ENCODE measurements at places on chromosomes 16 and 17.

DNA sequence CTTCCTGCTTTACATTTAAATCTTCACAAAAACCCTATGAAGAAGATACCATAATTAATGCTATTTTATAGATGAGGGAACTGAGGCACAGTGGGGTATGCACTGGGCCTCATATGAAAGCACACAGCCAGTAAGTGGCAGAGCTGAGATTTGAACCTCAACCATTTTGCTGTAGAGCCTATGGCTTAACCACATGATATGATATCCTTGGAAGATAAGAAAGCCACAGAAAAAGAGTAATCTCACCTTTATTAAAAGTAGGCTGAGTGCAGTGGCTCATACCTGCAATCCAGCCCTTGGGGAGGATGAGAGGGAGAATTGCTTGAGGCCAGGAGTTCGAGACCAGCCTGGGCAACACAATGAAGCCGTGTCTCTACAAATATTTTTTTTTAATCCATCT, 15.0 kb upstream of the TOB1 start:
- DNase-seq, result no peak

DNA sequence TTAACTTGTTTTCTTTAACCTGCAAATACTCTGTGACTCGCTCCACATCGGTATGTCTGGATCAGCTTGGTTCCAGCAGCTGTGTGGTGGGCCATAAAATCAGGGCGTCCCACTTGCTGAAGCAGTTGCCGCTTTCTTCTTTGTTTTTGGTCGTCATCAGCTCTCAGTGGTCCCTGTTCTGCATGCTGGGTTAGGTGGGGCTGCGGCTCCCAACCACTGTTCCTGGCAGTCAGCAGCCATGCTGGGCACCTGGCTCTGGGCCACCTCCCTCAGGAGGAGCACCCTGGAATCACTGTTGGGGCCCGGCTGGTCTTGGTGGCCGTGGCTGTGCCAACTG, 23.0 kb downstream of the MGRN1 start:
- DNase-seq, result no peak

DNA sequence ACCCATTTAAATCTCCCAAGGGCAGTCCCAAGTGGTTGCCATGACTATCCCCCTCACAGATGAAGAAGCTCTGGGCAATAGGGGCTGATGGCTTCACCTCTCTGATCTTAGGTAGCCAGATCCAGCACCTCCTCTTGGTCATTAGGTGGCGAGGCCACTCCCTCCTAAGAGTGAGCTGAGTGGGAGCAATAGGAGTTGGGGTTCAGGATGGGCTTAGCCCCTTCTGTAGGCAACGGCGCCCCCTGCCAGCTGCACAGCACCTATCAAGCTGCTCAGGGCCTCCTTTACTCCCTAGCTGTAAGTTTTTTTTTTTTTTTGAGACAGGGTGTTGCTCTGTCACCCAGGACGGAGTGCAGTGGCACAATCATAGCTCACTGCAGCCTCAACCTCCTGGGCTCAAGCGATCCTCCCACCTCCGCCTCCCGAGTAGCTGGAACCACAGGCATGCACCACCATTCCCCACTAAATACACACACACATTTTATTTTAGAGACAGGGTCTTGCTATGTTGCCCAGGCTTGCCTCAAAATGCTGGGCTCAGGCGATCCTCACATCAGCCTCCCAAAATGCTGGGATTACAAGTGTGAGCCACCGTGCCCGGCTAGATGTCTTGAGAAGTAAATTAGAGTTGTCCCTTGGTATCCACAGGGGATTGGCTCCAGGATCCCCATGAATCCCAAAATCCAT, 3.5 kb upstream of the RRAD start:
- no peak for DNase-seq

- DNase-seq, result peak; percentile 59
Measured at GRCh38 chr17:3892095-3892998, 506 bp downstream of the CAMKK1 start.

DNA sequence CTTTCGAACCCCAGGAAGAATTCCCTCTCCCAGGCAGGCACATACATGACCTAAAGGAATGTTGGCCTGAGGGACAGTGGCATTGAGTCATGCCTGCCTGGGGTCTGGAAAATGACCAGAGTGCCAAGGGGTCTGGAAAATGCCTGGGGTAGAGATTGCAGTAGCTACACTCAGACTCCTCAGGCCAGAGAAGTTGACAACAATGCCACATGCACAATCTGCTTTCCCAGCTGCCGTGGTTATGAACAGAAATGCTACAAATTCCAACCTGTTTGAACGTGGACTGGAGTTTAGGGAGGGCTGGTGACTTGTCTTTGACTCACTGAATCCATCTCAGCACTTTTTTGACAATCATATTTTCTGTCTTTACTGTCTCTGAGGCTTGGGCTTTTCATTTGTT, 250.0 kb downstream of the ABCC12 start:
- no peak for DNase-seq

GRCh38 chr17:61235827-61236197, 163.8 kb upstream of the TBX2 start:
- DNase-seq, result no peak

GRCh38 chr16:4386951-4387565, 15.4 kb downstream of the VASN start:
- DNase-seq, result no peak

- peak; percentile 8 for DNase-seq
Measured at GRCh38 chr16:56477096-56477878, 25.9 kb downstream of the OGFOD1 start.

- DNase-seq, result no peak
Measured at GRCh38 chr16:24589997-24590396, 50.6 kb downstream of the RBBP6 start.

- DNase-seq, result no peak
Measured at GRCh38 chr17:80943346-80944145, 48.1 kb upstream of the CHMP6 start.

All from thoracic aorta (tissue), 2 donors.